ENCODE measurements at places on chromosomes 7 and 10.

DNA sequence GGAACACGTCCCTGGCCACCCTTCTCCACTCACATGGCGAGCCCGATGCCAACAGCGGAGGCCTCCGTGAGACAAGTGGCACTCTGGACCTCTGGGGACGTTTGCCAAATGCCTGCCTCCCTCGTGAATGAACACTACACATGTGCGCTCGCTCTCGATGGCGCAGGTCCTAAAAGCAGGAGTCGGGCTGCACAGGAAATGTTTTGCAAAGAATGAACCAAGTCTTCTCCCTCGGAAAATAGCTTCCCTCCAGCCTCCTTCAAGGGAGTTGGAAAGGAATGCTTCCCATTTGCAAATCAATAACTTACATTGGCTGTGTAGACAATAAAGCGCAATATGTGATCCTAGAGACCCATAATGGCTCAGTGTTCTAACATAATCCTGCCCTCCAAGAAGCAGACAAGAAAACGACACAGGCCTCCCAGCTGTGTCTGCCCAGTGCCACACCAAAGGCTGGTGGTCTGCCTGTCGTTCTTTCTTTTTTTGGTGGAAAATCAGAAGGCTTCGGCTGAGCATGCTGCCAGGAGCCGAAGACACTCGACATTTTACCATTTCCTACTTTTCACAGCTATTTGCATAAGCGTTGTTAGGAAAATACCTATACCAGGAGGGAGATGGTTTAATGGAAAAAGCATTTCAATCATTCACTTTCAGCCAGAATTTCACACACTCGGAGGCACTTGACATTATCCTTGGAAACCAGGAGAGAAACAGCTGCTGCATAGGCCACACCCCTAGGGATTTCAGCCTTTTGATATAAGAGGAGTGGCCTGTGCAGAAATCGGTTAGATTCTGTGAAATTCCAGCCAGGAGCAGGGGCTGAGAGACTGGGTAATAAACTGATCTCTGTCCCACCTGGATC lies 38.4 kb downstream of the ATXN7L1 start:
- no peak for DNase-seq

GRCh38 chr7:134028853-134029252 lies 98.3 kb upstream of the LRGUK start:
- DNase-seq = no peak

GRCh38 chr10:57743711-57744110 lies 524.0 kb downstream of the IPMK start:
- DNase-seq = no peak

- DNase-seq = no peak
Observed at GRCh38 chr10:1366322-1366691, 310.1 kb downstream of the WDR37 start.

GRCh38 chr10:95394161-95394880 lies 103.5 kb upstream of the PDLIM1 start:
- peak; percentile 73 for DNase-seq

DNA sequence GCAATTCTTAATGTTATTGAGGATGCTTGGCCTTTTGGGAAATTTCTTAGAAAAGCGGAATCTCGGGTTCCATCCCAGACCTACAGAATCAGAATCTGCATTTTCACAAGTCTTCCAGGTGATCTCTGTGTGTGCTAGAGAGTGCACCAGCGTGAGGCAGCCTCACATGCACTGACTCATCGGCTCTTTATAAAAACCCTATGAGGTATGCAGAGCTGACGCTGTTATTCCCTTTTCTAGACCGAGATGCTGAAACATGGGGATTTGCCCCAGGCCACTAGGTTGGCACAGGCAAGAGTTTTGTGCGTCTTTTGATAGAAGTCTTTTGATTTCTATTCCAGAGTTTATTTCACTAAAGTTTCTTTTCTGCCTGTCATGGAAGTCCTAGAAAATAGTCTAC lies 61.2 kb downstream of the CDCA7L start:
- no peak for DNase-seq

- no peak for DNase-seq
Observed at GRCh38 chr10:77116904-77117303, 520.7 kb downstream of the KCNMA1 start.

DNA sequence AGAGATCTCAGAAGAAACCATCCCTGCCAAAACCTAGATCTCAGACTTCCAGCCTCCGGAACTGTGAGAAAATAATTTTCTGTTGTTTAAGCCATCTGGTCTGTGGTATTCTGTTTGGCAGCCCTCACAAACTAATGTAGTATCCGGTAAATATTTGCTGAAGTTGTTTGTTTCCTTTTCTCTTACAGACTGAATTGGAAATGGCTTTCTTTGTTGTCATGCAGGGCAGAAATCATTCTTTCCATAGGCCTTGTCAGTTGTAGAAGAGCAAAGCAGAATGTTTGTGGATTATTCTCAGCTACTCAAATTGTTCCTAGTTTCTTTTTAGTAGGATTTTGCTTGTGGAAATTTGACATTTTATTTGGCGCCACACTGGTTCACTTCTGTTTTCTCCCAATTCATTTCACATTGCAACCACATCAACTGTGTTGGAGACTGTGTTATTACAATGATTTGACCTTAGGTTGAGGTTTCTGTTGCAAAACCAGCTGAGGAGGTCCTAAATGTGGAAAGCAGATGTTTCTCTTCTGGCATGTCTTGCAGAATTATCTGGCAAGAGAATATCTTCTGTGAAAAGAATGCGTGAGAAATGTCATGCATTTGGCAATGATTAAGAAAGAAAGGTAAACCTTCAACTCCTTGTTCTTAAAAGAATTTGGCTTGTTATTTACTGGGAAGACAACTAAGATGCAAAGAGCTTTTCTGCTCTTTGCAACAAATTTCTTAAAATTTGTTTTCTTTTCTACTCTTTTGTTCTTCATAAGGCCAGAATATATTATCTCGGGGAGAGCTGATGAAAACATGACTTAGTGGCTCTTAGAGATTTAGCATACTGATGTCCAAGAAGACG lies 25.8 kb downstream of the ACTA2 start:
- DNase-seq = no peak

Measured in HCT116 (cell line).